ENCODE measurements at places on chromosomes 4 and X. TPM values are rescaled to one million over a fixed set of nuclear protein-coding genes. Genes with fewer than 3 reads are reported as not detected.

DNA sequence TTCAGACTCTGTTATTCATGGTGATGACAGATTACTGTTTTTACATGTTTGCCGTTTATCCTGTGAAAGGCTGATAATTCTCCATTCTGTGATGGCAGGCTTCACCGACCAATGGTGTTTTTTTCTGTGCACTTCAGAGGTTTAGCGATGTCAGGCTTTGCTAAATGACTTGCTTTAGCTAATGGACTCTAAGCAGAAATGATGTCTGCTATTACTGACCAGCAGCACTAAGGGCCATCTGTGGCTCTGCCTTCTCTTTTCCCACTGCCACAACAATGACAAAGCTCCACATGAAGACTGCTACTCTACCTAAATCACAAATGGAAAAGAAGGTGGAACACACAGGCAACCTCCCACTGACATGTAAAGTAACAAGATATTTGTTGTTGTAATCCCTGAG, 68.4 kb upstream of the ALB start:
- DNase-seq, result no peak

Gene MAGEA2
- total RNA-seq, result not detected

- DNase-seq, result no peak
These were observed 101.4 kb downstream of the FNIP2 start for GRCh38 chr4:158870282-158870625.

DNA sequence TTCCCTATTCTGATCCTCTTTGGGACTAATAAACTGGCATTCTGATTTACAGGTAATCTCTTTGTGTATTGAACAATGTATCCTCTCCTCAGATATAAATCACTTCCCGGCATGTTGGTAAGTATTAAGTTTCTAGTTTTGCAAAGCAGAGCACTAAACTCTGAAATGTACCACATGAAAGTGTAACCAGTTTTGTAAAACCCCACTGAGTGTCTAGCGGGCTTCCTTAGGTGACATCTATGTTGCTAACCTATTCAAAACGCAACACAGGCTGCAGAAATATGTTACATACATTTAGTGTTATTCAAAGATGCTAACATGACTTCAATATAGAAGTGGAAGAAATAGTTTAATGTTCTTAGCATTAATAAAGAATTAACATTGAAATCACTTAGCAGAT, 25.2 kb downstream of the DNAJB14 start:
- DNase-seq, result no peak

- DNase-seq, result no peak
These were observed 2.8 kb upstream of the TENM3 start for GRCh38 chr4:182240161-182241130.

- no peak for DNase-seq
These were observed 6.0 kb upstream of the TEC start for GRCh38 chr4:48275686-48276085.

Gene USP17L26
- not detected for total RNA-seq

Gene PACRGL
- total RNA-seq, result 13.6 TPM

- DNase-seq, result no peak
These were observed 108.2 kb upstream of the GPR34 start for GRCh38 chrX:41580423-41581064.

GRCh38 chr4:11424000-11424399, 4.7 kb downstream of the HS3ST1 start:
- DNase-seq, result no peak

GRCh38 chrX:6660567-6661264, 125.8 kb upstream of the VCX3A start:
- DNase-seq, result no peak

GRCh38 chr4:48156423-48156822, 22.4 kb upstream of the TXK start:
- DNase-seq, result no peak

- DNase-seq, result no peak
These were observed 104.6 kb upstream of the ETNPPL start for GRCh38 chr4:108867476-108867875.

Measured in activated T-helper 2 cell treated with anti-CD3 and anti-CD28 coated beads, Interferon-gamma antibody, Interleukin-2, Interleukin-4, amounts not matched to agents 10 μg/mL and 5 μg/mL and 100 μg/mL, durations not matched to agents 14 hours and 24 hours and 36 hours (primary cell).